T-helper 2 cell (primary cell): ENCODE measurements at places on chromosomes 5 and 9.

- no peak for DNase-seq
Observed at GRCh38 chr9:121463026-121463807, 36.4 kb downstream of the GGTA1 start.

DNA sequence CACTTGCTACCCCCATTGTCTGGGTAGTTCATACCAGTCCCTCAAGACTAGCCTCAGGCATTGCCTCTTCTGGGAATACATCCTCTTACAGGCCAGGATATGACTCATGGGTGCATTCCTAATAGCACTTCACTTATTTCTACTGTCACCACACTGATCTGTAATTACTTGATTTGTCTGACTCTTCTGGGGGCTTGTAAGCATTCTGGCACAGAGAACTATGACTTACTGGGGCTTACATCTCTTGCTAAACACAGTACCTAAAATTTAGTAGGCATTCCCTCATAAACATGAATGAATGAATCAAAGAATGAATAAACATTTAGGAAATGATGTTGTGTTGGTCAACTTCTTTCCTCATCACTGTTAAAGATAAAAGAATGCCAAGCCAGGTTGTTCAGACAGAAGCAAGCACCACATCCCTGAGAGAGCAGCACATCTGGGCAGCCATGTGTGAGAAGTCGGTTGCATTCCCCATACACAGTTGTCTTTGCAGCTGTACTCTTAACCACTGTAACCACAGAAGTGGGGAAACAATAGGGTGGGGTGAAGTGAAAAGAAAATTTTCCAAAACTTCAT, 27.6 kb downstream of the IL7R start:
- no peak for DNase-seq

DNA sequence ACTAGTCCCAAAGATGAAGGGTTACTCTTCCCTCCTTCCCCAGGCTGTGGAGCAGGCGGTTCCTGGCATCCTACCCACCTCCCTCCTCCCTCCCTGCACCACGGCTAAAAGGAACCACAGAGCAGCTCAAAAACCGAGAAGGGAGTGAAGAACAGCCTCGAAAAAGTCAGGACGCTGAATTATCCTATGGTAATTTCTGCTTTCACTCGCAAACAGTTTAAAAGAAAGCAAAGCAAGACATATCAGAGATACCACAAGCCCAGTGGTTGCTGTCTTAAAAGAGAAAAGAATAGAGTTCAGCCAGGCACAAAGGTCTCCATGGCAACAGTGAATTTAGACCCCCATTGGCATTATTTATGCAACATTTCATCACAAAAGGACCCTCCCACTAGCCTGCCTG, 315.4 kb downstream of the CTNND2 start:
- no peak for DNase-seq

GRCh38 chr9:113598883-113599282, 135.4 kb downstream of the RGS3 start:
- DNase-seq: no peak

- DNase-seq: no peak
Observed at GRCh38 chr5:77281969-77282336, 71.5 kb downstream of the PDE8B start.

- no peak for DNase-seq
Observed at GRCh38 chr9:133998915-133999595, 6.9 kb upstream of the VAV2 start.

DNA sequence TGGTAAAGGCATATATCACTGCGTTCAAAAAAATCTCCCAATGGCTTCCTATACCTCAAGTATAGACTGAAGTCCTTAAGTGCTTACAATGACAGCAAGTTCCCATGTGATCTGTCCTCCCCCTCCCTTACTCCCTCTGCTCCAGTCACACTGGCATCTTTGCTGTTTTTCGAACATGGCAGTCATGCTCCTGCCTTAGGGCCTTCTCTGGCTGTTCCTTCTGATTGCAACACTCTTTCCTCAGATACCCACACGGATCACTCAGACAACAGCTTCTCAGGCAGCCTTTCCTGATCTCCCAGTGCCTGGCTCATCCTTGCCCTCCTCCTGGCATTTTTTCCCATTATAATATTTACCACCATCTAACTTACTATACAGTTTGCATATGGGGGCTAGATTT, 232.8 kb downstream of the ARHGEF28 start:
- DNase-seq: no peak

- DNase-seq: no peak
Observed at GRCh38 chr9:107481035-107481434, 8.5 kb downstream of the KLF4 start.

- DNase-seq: peak; percentile 62
Observed at GRCh38 chr9:129885018-129885669, 49.9 kb downstream of the USP20 start.

DNA sequence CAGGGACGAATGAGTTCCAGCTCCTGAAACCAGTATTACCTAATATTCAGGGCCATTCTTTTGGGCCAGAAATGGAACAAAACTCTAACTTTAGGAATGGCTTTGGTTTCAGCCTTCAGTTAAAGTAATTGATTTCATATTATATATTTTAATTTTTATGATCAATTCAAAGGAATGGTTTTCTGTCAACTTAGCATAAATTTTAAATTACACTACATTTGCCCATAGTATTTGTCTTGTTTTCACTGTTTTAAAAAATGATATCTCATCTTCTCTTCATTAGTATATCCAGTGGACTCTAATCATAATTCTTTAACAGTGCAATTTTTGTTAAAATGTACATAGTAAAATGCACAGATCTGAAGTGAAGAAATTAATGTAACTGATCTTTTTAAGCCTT, 1.9 kb upstream of the PCDHB16 start:
- DNase-seq: no peak

- no peak for DNase-seq
Observed at GRCh38 chr9:91756510-91756780, 193.6 kb downstream of the ROR2 start.

DNA sequence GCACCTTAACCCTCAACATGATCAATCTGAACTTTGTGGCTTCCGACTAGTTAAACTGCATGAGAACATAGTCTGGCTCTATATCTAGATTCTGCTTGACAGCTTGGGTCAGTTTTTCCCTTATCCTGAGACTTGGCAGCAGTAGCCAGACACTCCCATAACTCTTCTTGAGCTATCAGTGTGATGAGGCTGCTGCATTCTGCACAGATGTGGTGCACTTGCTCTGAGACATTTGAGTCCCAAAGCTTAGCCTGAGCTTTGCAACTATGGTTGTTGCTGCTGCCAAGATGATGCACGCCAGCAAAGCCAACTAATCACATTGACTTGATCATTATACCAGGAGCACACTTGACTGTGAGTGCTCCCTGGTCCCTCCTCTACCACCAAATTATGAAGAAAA, 36.2 kb downstream of the MOCS2 start:
- DNase-seq: no peak

GRCh38 chr5:178122346-178122745, 8.5 kb upstream of the RMND5B start:
- no peak for DNase-seq

- DNase-seq: no peak
Observed at GRCh38 chr9:108786901-108787689, 68.7 kb downstream of the ACTL7B start.

DNA sequence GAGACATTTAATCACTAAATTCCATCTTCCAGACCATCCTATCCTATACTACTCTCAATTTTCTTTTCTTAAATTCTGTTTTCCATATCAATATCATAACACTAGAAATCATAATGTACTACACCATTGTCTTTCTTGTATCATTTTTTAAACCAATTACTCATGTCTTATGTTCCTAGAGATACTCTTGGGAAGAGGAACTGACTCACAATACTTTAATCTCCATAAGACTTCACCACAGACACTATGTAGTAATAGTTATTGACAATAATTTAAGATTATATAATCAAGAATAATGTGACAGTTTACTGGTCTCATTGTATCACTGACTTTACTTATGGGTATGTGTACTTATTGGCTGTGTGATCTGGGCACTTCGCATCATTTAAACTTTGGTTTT, 43.8 kb downstream of the PCDHGC5 start:
- DNase-seq: no peak

DNA sequence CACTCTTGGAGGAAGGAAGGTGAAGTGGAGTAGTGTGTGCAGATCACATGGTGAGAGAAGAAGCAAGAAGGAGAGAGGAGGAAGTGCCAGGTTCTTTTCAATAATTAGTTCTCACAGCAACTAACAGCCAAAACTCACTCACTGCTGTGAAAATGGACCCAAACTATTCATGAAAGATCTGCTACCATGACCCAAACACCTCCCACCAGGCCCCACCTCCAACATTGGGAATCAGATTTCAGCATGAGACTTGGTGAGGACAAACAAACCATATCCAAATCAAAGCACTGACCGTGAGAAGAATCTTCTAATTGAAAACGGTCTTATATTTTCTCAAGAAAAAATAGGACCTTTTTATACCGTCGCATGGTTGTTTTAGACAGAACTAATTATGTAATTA, 468.7 kb upstream of the TYRP1 start:
- DNase-seq: no peak

DNA sequence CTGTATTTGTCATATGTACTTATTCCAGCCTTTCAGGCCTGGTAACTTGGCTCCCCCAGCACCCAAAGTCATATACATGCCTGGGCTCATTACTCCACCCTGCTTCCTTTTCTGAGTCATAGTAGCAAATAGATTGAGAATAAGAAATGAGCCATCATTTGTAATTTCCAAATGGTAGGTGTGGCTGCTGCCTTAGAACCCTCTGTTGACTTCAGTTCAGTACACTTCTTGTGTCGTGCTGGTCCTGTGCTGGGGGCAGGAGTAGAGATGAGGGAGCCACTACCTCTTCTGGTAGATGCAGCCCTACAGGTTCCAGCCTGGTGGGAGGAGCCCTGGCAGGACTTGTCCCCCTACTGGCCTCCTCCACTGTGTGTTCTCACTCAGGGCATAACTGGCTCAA, 11.1 kb downstream of the GM2A start:
- no peak for DNase-seq

- DNase-seq: no peak
Observed at GRCh38 chr9:26888271-26888670, 4.3 kb downstream of the CAAP1 start.

GRCh38 chr9:86925686-86926085, 21.6 kb downstream of the GAS1 start:
- no peak for DNase-seq

GRCh38 chr5:41517909-41518308, 7.5 kb upstream of the PLCXD3 start:
- DNase-seq: no peak

GRCh38 chr5:122844910-122845228, 544 bp upstream of the SNX24 start:
- no peak for DNase-seq

GRCh38 chr5:147113967-147114366, 120.9 kb upstream of the STK32A start:
- DNase-seq: no peak

DNA sequence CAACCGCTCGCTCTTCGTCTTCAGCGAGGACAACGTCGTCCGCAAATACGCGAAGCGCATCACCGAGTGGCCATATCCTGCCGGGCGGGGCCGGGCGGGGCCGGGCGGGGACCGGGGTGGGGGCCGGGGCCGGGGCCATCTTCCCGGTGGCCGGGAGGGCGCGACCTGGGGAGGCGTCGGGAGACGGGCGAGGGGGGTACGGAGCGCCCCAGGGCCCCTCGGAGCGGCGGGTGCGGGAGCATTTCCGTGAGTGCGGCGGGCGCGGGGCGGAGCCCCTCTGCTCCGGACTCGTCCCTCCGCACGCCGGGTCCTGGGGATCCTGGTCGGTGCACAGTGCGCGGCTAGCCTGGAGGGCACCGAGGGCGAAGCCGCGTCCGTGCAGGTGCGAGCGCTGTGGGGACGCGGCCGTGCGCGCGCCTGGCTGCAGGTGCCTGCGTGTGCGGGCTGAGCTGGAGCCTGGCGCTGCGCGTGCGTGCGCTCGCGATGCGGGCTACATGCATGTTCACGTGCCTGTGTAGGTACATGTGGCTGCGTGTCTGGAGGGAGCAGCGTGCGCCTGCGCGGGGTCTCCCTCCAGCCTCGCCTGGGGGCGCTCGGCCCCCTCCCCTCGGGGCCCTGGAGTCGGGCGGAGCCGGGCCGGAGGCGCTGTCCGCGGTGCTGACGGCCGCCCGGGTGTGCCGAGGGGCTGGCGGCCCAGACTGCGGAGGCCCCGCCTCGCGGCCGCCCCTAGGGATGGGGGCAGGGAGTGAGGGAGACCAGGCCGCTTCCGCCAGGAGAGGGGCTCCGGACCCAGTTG, 762 bp downstream of the CACNA1B start:
- no peak for DNase-seq

- DNase-seq: no peak
Observed at GRCh38 chr5:54212331-54212730, 98.0 kb downstream of the ARL15 start.
